ENCODE measurements at places on chromosomes 3 and 15.

DNA sequence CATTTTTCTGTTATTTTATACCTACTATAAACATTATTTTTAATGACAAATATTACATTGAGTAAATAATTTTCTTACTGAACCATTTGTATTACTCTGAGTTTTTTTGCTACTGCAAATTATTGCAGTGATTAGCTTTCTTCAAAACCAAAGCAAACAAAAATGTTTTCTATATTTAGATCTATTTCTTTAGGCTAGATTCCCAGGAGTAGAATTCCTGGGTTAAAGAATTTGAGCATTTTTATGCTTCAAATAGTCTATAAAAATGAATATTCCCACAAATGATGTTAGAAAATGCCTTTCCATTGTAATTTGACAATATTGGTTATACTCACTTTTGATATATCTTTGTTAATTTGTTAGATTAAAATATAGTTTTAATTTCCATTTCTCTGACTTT is 76.8 kb downstream of the LEKR1 start:
- DNase-seq = no peak

DNA sequence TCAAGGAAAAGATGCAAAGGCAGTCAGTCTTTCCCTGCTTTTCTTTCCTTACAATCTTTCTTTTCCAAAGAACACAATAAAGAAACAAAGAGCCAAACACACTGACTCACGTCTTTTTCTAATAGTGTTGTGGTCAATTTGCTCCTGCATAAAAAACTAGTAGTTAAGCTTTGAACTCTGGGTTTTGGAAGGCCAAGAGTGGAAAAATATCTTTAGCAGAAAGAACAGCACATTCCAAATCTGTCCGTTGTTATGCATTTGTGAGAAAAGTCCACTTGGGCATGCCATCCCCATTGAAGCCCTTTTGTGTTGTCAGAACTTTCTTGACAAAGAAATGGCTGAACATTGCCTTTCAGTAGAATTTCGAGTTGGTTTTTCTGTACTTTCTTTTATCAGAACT is 18.2 kb downstream of the COL8A1 start:
- no peak for DNase-seq

DNA sequence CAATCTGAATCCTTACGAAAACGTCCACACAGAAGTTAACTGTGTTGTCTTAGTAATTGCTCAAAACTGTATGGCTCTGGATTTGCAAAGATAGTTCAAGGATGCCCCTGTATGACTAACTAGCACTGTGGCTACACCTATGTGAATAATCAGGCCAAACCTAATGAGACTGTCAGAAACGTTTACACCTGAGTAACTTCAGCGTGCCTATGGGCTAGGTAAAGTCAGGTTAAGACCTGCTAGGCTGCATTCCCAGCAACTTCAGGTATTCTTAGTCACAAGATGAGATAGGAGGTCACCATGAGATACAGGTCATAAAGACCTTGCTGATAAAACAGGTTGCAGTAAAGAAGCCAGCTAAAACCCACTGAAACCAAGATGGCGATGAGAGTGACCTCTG is 87.8 kb upstream of the PLXND1 start:
- DNase-seq = no peak

- DNase-seq = no peak
Observed at GRCh38 chr3:195847055-195847950, 35.6 kb upstream of the MUC4 start.

GRCh38 chr3:39209329-39209970 is 17.1 kb upstream of the XIRP1 start:
- DNase-seq = no peak

GRCh38 chr15:37771465-37771864 is 163.0 kb upstream of the TMCO5A start:
- no peak for DNase-seq
